ENCODE measurements at places on chromosomes 6 and 20.

DNA sequence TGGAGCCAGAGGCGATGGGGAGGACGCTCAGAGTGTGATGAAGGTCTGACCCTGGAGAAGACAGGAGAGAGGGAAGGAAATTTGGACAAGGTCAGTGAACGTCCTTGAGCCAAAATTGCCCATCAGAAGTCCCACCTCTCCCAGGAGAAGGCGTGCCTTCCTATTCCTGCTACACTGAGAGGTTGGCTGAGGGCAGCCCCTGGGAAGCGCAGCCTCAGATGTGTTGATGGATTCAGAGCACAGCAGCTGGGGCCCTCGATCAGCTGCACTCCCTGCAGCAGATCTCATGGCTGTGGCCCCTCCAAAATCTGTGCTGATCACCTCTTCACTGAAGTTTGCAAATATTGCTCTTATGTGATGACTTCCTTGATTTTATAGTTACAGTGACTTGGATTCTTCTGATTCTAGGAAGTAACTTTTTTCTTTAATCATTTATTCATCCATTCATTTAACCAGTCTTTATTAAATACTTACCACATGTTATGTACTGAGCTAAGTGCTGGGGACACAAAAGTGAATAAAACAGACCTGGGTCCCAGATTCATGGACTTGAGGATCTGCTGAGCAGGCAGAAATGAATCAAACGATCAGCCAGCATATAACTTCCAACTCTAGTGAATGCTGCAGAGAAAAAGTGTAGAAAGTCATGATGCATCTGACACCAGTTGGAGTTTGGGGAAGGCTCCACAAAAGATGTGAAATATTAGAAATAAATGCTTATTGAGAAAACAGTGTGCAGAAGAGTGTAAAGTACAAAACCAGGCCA is 69.6 kb upstream of the ARMC2 start:
- DNase-seq = no peak

GRCh38 chr6:52261229-52261628 is 16.9 kb upstream of the IL17F start:
- no peak for DNase-seq

DNA sequence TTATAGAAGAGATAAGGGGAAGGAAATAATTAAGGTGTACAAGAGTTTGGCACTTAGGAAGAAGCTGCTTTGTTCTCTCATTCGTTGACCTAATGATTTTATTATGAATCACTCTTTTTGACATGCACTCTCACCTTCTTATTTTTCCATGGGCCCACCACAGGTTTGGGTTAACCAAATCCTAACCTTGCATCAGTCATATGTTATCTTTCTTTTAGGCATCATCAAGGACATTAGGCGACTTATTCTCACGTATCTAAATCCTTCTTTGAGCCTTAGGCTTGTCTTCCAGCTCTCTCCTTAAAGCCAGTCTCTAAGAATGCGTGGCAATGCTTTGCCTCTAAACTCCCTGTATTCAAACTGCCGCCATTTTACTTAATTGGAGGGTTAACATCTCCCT is 58.3 kb downstream of the TNFRSF21 start:
- no peak for DNase-seq

GRCh38 chr6:121998631-121999030 is 400.8 kb upstream of the HSF2 start:
- no peak for DNase-seq

GRCh38 chr20:17228624-17229061 is 1.8 kb downstream of the PCSK2 start:
- DNase-seq = no peak

GRCh38 chr20:22801528-22801927 is 217.2 kb upstream of the FOXA2 start:
- no peak for DNase-seq

DNA sequence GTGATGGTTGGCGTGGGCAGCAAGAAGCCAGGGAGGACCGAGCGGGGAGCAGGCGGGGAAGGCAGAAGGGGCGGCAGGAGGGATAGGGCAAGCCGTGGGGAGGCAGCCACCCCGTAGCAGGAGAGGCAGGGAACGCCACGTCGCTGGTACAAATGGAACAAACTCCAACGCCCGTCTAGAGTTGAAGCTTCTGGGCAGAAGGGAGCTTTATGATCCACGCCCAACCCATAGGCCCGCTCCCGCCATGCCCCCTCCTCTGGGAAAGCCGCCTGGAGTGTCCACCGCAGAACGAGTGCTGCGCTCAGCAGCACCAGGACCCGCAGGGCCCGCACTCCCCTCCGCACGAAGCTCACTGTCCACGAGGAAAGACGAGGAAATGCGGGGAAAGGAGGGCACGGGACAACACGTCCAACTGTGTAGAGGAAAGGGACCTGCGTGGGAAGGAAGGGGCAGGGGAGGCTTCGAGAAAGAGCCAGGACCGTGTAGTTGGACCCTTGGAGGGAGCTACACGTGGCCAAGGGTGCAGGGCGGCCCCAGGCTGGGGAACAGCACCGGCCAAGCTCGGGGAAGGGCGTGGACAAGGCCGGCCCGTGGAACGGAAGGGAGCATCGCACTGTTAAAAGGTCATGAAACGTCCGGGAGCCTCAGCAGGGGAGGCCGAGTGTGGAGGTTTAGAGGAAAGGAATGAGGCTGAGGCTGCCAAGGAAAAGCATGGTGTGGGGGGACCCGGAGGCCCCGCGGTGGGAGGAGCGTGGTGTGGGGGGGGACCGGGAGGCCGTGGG is 204.0 kb downstream of the DLL1 start:
- DNase-seq = no peak

DNA sequence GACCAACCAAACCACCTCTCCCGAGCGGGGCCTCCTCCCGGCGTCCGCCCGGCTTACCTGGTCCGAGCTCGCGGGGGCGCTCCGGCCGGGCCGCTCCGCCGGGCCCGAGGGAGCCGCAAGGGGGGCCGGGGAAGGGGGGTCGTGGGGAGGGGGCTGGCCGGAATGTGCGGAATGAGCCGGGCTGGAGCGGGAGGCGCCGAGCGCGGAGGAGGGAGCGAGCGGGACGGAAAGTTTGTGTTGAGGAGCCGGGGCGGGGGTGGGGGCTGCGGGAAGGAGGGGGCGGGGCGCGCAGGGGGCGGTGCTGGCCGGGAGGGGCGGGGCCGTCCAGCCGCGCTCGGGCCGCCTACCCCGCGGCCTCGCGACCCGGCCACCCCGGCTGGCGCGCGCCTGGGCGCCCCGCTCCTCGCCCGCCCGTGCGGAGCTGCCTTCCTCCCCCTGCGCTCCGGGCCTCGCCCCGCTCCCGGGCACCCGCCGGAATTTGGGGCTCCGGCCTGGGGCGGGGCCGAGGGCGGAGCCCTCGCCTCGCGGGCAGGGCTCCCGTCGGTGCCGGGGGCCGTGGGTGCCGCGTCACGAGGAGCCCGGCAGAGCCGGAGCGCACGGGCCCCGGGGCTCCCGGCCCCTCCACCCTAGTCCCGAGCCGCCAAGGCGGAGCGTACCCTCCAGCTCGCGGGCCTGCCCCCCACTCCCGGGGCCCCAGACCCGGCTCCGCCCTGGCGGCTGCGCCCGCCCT is at the start of gene TEAD3:
Gene TEAD3, minus strand, starts transcription at position 239 of the 730 bp plus-strand sequence.
- no peak for DNase-seq

DNA sequence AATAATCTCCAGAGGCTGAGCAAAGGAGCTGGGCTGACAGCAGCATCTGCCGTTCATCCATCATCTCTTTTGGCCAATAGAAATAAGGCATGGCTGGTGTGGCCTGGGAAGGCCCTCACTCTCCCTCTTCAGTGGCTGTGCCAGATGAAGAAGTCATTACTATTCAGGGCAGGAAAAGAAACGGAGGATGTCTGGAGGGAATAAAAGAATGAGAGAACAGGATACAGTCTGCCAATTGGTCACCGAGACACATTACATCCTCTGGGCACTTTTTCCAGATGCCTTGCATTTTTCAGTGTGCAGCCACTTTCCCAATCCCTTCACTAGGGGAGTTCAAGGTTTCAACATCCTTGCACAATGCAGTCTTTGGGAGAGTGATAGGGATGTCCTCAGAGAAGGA is 32.2 kb upstream of the VGLL2 start:
- DNase-seq = no peak
